ENCODE measurements at places on chromosomes 1 and 21. TPM values are rescaled to one million over a fixed set of nuclear protein-coding genes. Genes with fewer than 3 reads are reported as not detected.

- DNase-seq, result no peak
These were observed 2.3 kb downstream of the ZBTB37 start for GRCh38 chr1:173870252-173871075.

CFAP126 gene
- total RNA-seq, result not detected

TSPEAR gene
- total RNA-seq, result 0.11 TPM

- no peak for DNase-seq
These were observed 34.2 kb downstream of the CHD5 start for GRCh38 chr1:6145864-6146410.

SPATA21 gene
- not detected for total RNA-seq

GRCh38 chr1:30571380-30571779 lies 152.0 kb downstream of the MATN1 start:
- DNase-seq, result no peak

- DNase-seq, result no peak
These were observed 38.8 kb downstream of the FRRS1 start for GRCh38 chr1:99727575-99728185.

SLFNL1 gene
- 1.2 TPM for total RNA-seq

DNA sequence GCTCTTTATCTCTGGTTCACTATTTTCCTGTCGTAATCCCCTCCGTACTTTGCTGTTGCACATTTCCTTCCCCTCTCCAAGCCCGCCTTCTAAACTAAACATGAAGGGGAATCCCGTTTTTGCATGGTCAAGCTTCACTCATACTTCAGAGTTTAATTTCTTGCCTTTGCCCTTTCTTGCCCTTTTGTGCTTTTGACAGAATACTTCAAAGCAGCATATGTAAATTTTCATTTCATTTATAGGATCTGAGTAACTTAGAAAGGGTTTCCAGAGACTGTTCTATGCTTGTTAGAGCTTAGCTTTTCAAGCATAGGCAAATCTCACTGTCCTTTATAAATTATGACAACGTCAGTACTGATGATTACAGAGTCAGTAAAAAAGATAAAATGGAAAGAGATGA lies 27.7 kb downstream of the SPATA45 start:
- no peak for DNase-seq

DNA sequence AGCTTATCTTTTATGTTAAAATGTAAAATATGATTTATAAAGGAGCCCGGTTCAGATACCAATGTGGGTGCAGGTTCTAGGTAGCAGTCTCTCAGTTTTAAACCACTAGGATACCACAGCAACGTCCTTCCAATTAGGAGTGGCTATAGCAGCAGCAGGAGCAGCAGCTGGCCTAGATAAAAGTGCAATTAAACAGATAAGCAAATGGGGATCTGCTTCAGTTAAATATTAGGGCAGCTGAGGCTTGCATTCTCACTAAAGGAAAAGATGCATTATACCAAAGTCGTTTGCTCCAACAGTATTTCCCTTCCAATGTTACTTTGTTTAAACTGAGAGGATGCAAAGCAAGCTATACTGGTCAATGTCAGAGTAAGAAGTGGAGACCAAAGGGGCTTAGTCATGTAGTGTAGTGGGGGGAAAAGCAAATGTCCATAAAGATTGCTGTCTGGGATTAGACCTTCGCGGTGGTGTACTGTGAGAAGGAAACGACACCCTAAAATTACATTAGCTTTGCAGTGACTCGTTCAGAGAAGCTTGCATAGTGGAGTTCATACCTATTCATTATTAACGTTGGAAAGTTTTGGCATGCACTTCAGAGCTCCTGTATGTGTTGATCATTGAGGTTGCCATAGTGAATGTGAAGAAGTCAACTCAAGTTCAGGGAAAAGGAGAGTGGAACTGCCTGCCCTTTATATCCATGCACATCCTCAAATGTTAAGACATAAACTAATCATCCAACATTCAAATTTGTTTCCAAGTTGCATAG lies 272.2 kb downstream of the VAV3 start:
- no peak for DNase-seq
